ENCODE measurements at places on chromosomes 4 and X.

DNA sequence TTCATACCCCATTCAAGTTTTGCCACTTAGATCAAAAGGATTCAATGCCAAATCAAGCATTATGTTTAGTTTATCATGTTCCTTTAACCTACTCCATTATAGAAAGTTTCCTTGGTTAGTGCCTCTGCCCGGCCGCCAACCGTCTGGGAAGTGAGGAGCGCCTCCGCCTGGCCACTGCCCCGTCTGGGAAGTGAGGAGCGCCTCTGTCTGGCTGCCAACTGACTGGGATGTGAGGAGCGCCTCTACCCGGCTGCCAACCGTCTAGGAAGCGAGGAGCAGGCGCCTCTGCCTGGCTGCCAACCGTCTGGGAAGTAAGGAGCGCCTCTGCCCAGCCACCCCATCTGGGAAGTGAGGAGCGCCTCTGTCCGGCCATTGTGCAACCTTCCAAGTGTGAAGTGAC, 36.3 kb upstream of the PDGFRA start:
- DNase-seq: no peak

- DNase-seq: no peak
These were observed 231.3 kb downstream of the INPP4B start for GRCh38 chr4:142614621-142615323.

- DNase-seq: no peak
These were observed 76.5 kb upstream of the CITED1 start for GRCh38 chrX:72382202-72382595.

- DNase-seq: peak; percentile 26
These were observed 108.0 kb downstream of the TMEM131L start for GRCh38 chr4:153573881-153574802.

GRCh38 chrX:128781506-128781905, 729.3 kb upstream of the ACTRT1 start:
- no peak for DNase-seq

GRCh38 chr4:144298519-144298918, 158.0 kb upstream of the GYPA start:
- DNase-seq: no peak

DNA sequence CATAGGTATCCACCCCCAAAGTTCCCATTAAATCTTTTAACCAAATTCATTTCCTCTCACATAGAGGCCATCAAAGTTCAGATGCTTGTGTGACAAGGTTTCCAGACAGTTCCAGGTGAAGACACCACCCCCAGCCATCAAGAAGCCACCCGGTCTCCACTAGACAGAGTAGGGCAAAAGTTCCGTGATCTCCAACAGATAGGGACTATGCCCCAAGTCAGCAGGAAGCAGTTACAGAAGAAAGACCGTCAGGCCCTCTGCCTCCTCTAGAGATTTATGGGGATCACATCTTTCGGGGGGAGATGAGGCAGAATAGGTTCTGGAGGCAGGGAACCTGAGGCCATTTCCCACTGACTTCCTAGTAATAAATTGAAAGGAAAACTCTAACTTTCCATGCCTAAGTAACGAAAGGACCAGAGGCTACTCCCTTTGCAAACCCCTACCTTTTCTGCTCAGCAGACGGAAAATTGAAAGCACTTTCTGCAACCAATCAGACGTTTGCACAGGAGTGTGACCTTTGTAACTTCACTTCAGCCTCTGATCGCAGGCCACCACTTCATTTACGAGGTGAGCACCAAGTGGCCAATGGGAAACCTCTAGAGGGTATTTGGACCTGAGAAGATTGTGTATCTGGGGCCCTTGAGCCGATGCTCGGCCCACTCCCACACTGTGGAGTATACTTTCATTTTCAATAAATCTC, 18.5 kb upstream of the ZNF280C start:
- no peak for DNase-seq

GRCh38 chrX:13360146-13360545, 40.3 kb upstream of the ATXN3L start:
- DNase-seq: no peak

DNA sequence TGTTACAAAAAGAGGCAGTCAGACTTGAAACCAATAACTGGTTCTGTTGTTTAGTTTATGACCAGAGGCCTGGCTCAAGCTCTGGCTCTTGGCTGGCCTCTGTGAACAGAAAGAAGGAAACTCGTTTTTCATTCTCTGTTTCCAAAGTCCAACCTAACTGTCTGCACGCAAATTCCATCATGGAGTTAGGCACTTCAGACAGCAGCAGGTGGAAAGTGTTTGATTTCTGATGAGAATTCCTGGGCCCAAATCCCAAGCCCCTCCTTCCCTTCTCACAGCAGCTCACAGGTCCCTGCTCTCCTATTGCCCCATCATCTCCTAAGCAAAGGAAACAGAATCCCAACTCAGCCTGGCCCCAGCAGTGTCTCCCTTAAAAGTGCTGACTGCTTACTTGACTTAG, 42.8 kb upstream of the FGF16 start:
- no peak for DNase-seq

DNA sequence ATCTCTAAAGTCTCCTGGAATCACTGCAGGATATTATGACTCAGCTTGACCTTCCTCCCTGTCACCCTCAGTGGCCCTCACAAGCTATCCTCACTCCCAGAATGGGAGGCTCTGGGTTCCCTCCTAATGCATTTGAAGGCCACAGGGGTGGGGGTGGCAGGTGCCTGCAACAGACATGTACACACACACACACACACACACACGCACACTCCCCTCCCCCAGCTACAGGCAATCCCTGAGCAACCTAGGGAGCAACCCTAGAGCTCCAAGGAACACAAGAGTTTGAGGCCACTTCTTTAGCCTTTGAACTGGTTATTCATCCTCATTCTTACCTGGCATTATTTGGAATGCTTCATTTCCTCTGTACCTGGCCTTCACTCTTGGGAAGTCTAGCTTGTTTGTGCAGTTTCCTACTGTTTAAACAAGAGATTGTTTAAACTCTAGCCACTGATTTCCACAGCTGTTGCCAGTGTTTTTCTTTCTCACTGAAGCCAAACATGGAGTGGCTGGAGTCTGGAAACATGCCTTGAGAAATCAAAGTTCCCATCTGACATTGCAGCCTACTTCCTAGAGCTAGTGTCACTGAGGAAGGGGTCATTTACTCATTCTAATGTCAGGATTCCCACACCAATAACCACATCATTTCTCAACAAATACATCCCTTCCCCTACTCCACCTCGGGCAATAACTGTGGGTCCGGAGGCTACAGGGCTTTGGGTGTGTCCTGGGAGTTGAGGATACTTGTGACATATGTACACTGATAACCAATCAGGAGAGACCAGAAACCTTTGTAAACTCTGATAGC, 37.7 kb downstream of the MAOA start:
- DNase-seq: no peak

- no peak for DNase-seq
These were observed 512 bp upstream of the TMEM131L start for GRCh38 chr4:153465615-153466080.

GRCh38 chr4:120299631-120300030, 233.0 kb upstream of the MAD2L1 start:
- no peak for DNase-seq

- DNase-seq: no peak
These were observed 263.2 kb downstream of the PDHA2 start for GRCh38 chr4:96103086-96103485.

- no peak for DNase-seq
These were observed 90.7 kb downstream of the FAM53A start for GRCh38 chr4:1593458-1593857.

Data from C1 segment of cervical spinal cord (tissue), 14 donors.